Fibroblast of lung (primary cell): ENCODE measurements at places on chromosomes 2 and 18.

DNA sequence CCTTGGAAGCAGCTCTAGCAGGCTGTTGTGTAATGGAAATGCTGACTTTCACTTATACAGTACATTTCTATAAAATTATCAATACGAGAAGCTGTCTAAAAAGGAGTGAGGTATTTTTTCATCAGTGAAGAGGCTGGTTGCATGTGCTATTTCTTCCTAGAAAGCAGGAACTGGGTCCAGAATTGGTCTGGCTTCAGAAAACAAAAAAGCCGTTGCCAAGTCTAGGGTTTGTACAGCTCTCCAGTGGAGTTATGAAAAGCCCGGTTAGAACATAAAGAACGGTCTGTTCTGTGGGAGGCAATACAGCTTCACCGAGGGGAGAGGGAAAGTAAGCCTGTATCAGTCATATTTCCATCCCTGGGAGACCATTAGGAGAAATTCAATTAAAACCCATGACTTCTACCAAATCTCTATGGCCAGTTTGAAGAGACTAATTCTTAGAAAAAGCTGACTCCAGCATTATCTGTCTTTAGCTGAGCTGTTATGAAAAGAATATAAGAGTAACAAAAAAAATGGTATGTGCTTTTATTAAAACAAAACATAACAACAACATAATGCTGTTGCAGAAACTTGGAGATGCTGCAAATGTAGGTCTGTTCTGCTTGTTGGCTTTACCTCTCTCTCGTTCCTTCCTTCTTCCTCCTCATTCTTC lies 217.0 kb downstream of the CMPK2 start:
- H3K4me3 ChIP-seq: no peak overlapping the region
- no peak for DNase-seq
- no peaks in the 10 kb centered on the region for H3K36me3 ChIP-seq
- no peaks in the 10 kb centered on the region for H3K4me1 ChIP-seq
- H3K27ac ChIP-seq: no peak overlapping the region

DNA sequence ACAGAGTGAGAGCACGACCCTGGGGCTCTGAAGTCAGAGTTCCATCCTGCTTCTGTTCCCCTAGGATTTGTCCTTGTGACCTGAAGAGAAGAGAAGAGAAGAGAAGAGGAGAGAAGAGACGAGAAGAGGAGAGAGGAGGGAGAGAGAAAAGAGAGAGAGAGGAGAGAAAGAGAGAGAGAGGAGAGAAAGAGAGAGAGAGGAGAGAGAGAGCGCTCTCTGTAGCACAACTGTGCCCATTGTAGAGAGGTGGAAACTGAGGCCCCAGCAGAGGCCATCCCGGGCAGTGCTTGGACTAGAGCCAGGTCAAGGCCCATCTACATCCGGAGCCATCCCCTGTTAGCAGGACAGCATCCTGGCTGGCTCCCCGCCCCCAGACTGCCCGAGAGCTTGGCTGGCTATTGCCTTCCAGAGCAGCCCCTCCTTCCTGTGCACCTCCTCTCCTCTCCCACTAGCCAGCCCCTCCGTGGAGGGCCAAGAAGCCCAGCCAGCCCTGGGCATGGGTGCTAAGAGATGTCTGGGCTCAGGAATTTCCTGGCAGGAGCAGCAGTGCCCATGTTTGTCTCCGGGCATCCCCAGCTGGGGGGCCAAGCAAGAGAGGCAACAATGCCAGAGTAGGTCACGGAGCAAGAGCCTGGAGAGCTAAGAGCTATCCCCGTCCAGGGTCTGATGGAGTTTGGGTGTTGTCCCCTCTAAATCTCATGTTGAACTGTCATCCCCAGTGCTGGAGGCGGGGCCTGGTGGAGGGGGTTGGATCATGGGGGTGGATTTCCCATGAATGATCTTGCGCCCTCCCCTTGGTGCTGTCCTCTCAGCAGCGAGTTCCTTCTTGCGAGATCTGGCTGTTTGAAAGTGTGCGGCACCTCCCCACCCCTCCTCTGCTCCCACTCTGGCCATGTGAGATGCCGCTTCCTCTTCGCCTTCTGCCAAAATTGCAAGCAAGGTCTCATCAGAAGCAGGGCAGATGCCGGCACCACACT lies 18.2 kb upstream of the GPR55 start:
- DNase-seq: no peak
- no peaks in the 10 kb centered on the region for H3K4me1 ChIP-seq
- H3K4me3 ChIP-seq: no peak overlapping the region
- H3K27me3 ChIP-seq: no peaks in the 10 kb centered on the region
- H3K27ac ChIP-seq: no peak overlapping the region

- H3K27me3 ChIP-seq: no peaks in the 10 kb centered on the region
- no peak for DNase-seq
- H3K4me1 ChIP-seq: no peaks in the 10 kb centered on the region
- no peak overlapping the region for H3K4me3 ChIP-seq
- no peak overlapping the region for H3K27ac ChIP-seq
- H3K36me3 ChIP-seq: no peaks in the 10 kb centered on the region
Observed at GRCh38 chr2:136136931-136137330, 19.0 kb upstream of the CXCR4 start.

GRCh38 chr2:37669446-37669845 lies 2.0 kb downstream of the CDC42EP3 start:
- H3K27me3 ChIP-seq: no peaks in the 10 kb centered on the region
- DNase-seq: no peak
- peak overlapping the region; percentile 84 for H3K4me3 ChIP-seq
- H3K36me3 ChIP-seq: peaks cover 2% of the 10 kb centered on the region
- H3K4me1 ChIP-seq: peaks cover 4% of the 10 kb centered on the region

DNA sequence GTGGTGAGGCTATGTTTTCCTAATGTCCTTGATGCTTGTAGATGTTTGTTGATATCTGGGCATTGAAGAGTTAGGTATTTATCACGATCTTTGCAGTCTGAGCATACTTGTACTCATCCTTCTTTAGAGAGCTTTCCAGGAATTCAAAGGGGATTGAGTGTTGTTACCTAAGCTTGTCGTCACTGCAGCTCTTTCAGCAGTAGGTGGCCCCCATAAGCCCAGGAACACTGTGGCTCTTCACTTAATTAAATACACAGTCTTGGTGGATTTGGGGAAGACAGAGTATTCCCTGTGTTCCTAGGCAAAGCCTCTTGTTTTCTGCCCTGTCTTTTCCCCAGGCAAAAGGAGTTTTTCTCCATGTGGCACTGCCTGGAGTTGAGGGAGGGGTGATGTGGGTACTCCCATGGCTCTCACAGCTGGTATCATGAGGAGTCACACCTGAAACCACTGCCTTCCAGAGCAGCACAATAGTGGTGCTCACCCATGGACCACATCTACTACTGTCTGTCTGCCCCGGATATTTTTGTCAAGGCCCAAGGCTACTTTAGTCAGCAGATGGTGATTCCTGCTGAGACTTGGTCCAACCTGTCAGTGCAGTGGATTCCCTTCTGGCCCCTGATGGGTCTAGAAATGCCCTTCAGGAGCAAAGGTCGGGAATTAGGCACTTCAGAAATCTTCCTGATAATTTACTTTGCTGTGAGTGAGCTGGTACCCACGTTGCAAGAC lies 95.7 kb downstream of the GALNT13 start:
- H3K36me3 ChIP-seq: no peaks in the 10 kb centered on the region
- DNase-seq: no peak
- H3K27me3 ChIP-seq: no peaks in the 10 kb centered on the region
- H3K27ac ChIP-seq: no peak overlapping the region

GRCh38 chr2:166560022-166560421 lies 66.0 kb upstream of the SCN7A start:
- no peaks in the 10 kb centered on the region for H3K36me3 ChIP-seq
- no peak for DNase-seq
- H3K27ac ChIP-seq: no peak overlapping the region
- H3K27me3 ChIP-seq: no peaks in the 10 kb centered on the region

DNA sequence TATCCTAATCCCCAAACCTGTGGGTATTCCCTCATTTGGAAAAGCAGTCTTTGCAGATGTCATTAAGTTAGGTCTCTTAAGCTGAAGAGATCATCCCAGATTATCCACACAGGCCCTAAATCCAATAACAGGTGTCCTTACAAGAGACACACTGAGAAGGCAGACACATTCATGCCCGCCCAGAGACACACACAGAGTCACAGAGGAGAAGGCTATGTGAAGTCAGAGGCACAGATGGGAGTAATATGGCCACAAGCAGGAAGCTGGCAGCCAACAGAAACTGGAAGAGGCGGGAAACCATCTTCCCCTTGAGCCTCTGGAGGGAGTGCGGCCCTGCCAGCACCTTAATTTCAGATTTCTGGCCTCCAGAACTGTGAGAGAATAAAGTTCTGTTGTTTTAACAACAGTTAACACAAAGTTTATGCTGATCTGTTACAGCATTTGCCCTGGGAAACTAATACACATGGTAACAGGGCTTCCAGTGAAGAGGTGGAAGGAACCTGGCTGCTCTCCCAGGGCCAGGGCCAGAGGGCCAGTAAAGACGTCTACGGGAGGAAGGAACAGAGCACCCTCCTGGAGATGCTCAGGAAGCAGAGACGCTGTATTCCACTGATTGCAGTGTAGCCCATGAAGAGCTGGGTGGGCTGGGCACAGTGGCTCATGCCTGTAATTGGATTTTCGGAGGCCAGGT lies 217.5 kb downstream of the GLI2 start:
- H3K36me3 ChIP-seq: peaks cover 6% of the 10 kb centered on the region
- no peaks in the 10 kb centered on the region for H3K27me3 ChIP-seq
- no peaks in the 10 kb centered on the region for H3K4me1 ChIP-seq
- no peak overlapping the region for H3K27ac ChIP-seq
- no peak for DNase-seq

DNA sequence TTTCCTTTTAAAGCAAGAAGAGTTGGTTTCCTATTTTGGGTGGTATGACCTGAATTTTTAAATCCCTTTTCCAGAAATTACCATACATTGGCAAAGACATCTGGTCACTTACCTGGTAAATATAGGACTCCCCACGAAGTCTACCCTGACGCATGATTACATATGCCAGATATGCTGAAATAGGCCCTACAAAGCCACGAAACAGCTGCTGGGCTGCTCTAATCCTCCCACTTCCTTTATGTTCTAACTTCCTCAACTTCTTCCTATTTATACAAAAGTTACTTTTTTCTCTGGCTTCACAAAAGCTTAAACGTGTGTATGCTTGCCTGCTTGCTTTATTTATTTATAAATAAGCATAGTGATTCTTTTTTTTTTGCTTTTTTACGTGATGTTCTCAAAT lies 186.0 kb upstream of the EPHA4 start:
- no peak overlapping the region for H3K4me3 ChIP-seq
- H3K36me3 ChIP-seq: no peaks in the 10 kb centered on the region
- no peaks in the 10 kb centered on the region for H3K27me3 ChIP-seq

DNA sequence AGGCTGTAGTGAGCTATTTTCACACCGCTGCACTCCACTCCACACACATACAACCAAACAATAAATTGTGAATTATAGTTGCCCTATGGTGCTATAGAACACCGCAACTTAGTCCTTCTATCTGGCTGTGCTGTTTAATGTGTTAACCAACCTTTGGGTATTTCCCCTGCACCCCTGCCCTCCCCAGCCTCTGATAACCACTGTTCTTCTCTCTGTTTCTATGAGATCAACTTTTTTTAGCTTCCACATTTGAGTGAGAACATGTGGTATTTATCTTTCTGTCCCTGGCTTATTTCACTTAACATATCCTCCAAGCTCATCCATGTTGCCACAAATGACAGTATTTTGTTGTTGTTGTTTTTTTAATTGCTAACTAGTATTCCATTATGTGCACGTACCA lies 32.5 kb downstream of the TET3 start:
- H3K27ac ChIP-seq: no peak overlapping the region
- no peaks in the 10 kb centered on the region for H3K27me3 ChIP-seq
- no peaks in the 10 kb centered on the region for H3K4me1 ChIP-seq
- H3K4me3 ChIP-seq: no peak overlapping the region

DNA sequence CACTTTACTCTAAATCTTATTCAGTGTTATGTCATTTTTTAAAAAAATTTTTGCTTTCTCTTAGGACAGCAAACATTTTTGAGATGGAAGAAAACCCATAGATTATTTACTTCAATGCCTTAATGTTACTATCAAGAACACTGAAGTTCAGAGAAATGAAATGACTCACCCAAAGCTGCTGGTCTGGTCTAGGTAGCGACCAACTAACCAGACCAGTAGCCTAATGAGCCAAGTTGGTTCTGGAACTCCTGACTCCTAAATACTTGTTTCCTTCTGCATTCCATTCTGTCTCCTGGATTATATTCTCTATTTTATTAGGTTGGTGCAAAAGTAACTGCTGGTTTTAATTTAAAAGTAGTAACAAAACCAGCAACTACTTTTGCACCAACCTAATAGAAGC lies 35.4 kb downstream of the SLC8A1 start:
- H3K4me1 ChIP-seq: no peaks in the 10 kb centered on the region
- H3K27ac ChIP-seq: no peak overlapping the region
- H3K36me3 ChIP-seq: no peaks in the 10 kb centered on the region
- no peak overlapping the region for H3K4me3 ChIP-seq

DNA sequence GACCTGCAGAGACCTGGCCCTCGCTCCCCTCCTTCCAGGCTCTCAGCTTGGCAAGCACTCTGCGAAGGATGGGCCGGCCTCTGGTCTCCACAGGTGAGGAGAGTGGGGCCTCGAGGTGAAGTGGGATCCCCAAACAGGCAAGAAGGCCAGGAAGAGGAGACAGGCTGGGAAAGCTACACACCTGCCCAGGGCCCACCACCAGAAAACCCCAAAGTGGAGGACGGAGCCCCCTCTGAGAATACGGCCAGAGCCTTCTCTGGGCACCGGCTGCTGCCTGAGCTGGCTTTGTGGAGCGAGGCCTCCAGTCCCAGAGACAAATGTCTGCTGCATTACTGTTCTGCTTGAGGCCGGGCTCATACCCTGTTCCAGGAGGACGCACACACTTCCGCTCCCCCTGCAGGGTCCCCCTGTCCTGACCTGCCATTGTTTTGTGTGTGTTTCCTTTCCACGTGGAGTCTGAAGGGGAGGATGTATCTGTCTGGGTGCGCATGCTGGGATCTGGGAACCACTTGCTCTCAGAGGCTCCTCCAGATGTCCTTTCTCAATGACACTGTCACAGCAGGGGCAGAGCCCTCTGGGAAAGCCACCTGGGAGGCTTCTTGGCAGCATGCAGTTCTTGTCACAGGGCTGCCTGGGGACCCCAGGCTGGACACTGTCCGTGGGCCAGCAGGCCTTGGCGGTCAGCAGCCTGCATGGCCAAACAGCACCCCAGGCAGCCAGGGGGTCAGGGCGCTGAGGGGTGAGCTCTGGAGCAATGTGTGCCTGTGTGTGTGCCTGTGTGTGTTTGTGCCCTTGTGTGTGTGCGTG lies 20.8 kb downstream of the KCNF1 start:
- H3K4me1 ChIP-seq: peaks cover 35% of the 10 kb centered on the region
- H3K27ac ChIP-seq: peak overlapping the region; percentile 52
- peak; percentile 66 for DNase-seq
- no peaks in the 10 kb centered on the region for H3K36me3 ChIP-seq

- DNase-seq: peak; percentile 53
- peak overlapping the region; percentile 84 for H3K27ac ChIP-seq
- no peaks in the 10 kb centered on the region for H3K36me3 ChIP-seq
Observed at GRCh38 chr2:197515315-197515738, 539 bp upstream of the MOB4 start.

- no peak overlapping the region for H3K4me3 ChIP-seq
- no peak for DNase-seq
- H3K27me3 ChIP-seq: no peaks in the 10 kb centered on the region
- H3K27ac ChIP-seq: no peak overlapping the region
- peaks cover 3% of the 10 kb centered on the region for H3K4me1 ChIP-seq
Observed at GRCh38 chr2:106158871-106159270, 35.2 kb downstream of the UXS1 start.
